Bone marrow (tissue), 2 donors: ENCODE measurements at places on chromosomes 2 and 18.

- DNase-seq = no peak
These were observed 5.9 kb downstream of the INPP5D start for GRCh38 chr2:233065954-233066470.

GRCh38 chr18:22800551-22800951, 132.6 kb upstream of the RBBP8 start:
- DNase-seq = no peak

- DNase-seq = no peak
These were observed 380.6 kb upstream of the UBE2E3 start for GRCh38 chr2:180599804-180600203.

DNA sequence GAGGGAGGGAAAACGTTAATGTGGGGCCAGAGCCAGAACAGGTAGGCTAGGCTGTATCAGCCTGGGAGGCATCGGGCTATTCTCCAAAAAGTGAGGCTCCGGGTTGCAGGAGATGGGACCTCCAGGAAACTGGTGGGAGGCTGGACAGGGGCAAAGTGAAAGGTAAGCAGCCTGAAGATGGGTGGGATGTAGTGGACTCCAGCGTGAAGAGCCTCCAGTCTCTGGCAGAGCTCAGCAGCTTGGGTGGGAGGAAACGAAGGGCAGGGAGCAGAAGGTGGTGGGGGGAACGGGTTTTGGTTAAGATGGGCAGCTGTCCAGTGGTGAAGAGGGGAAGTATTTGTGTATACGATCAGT, 3.1 kb upstream of the EMX1 start:
- DNase-seq = no peak

GRCh38 chr18:59846814-59847490, 52.8 kb upstream of the PMAIP1 start:
- DNase-seq = no peak
